ENCODE measurements at places on chromosomes 13 and 19. TPM values are rescaled to one million over a fixed set of nuclear protein-coding genes. Genes with fewer than 3 reads are reported as not detected.

GRCh38 chr13:20654156-20654555, 49.3 kb upstream of the IL17D start:
- no peak for DNase-seq

DNA sequence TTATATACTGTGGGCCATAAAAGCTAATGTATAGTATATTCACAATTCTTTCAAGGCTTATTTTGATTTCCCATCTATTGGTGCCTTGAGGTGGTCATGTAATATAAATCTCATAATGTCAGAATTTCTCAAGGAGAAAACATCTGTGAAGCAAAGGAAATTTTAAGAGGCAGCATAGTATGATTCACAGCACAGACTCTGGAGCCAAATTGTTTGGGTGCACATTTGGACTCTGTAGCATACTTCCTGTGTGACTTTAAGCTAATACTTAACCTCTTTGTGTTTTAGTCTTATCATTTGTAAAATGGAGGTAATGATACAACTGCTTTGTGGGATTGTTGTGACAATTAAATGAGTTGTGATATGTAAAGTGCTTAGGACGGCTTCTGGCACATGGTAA, 67.6 kb downstream of the PIBF1 start:
- DNase-seq: no peak

GRCh38 chr19:33861950-33862349, 65.3 kb downstream of the KCTD15 start:
- DNase-seq: no peak

DNA sequence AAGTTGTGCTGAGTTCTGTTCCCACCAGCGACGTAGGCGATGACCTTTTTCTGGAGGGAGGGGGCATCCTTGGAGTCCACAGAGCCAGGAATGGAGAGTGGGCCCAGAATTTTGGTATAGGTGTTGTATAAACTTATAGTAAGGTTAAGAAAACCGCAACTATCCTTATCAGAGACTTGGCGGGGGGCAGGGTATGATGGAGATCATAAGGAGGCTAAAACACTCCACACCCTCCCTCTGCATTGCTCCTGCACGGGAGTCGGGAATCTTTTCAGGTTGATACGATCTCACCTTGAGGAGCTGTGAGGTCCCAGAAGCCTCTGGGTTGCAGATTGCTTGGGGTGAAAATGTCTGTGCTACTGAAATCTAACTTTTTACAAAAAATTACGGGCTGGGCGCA, 6.3 kb upstream of the CEACAM19 start:
- no peak for DNase-seq

ZNF577 gene
- total RNA-seq: 6.3 TPM

KANK3 gene
- 1.2 TPM for total RNA-seq

- DNase-seq: no peak
Measured at GRCh38 chr19:681029-682019, 5.1 kb downstream of the FSTL3 start.

FUZ gene
- 19.0 TPM for total RNA-seq

GPC5 gene
- total RNA-seq: not detected

DNA sequence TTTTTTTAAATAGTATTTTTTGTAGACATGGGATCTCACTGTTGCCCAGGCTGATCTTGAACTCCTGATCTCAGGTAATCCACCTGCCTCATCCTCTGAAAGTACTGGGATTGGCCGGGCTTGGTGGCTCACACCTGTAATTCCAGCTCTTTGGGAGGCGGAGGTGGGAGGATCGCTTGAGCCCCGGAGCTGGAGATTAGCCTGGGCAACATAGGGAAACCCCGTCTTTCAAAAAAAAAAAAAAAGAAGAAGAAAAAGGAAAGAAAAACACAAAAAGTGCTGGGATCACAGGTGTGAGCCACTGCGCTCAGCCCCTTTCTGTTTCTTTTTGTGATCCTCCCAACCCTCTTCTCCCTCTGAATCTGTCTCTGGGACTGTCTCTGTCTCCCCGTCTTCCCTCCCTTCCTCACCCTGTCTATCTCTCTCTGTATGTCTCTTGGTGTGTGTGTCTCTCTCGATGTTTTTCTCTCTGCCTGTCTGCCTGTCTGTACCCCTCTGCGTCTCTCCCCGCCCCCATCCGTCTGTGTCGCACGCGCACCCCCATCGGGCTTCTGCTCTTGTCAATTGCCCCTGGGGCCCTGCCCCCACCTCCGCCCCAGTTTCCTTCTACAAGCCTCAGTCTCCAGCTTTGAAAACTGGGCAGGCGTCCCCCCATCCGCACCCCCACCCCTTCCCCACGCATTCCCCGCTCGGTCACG, 540 bp upstream of the ZFP36 start:
- DNase-seq: no peak

DNA sequence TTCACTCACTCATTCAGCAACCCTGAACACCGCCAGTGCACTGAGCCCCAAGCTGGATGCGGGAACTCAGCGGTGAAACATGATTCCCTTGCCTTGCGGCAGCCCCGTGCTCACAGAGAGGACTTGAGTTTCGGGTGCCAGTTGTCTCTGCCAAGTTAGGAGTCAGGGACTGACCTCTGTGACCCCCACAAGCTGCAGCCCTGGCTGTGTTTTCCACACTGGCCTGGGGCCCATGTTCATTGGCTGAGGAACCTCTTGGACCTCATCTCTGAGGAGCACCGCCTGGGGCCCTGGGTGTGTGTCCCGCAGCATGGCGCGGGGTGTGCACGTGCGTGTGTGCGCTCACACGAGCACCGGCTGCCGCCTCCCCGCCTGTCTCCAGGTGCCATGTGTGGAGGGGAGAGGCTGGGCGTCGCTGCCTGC, 31.0 kb downstream of the CAPN12 start:
- DNase-seq: no peak

GRCh38 chr13:113781571-113781970, 22.5 kb downstream of the TMEM255B start:
- DNase-seq: peak; percentile 9

DNA sequence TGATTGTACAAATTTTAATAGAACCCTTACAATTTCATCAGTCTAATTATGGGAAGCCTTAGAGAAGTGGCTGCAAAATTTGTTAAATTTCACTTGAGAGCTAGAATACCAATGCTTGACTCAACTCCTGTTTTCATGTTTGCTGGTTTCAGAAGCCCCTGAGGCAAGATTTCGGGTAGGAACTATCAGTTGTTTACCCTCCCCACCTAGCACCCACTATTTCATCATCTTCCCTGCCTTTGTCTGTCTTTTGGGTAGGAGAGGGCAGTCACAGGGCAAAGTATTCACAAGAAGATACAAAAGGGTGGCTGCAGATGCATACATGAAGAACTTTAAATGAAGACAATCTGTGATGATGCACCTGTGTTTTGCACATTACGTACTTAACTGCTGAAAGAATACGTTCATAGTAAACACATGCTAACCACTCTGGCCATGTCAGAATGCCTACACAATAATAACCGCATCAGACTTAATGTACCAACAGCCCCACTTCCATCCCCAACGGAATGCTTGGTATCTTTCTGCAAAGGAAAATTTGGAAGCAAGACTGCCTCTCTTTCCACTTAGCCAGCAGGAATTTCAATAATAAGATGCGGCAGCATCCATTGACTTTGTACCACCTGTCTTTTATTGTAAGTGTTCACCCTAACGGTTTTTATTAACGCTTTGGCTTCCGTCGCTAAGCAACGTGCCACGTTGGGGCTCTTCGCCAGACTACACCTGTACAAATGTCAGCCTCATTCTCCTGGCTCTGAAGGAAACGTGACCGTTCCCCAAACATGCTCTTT, 30.4 kb downstream of the TPT1 start:
- no peak for DNase-seq

GRCh38 chr13:52137489-52137888, 8.6 kb upstream of the NEK5 start:
- DNase-seq: no peak

PRR12 gene
- total RNA-seq: 19.0 TPM

SLITRK6 gene
- total RNA-seq: 12.0 TPM

- DNase-seq: no peak
Measured at GRCh38 chr13:110359840-110360301, 52.8 kb downstream of the COL4A2 start.

DNA sequence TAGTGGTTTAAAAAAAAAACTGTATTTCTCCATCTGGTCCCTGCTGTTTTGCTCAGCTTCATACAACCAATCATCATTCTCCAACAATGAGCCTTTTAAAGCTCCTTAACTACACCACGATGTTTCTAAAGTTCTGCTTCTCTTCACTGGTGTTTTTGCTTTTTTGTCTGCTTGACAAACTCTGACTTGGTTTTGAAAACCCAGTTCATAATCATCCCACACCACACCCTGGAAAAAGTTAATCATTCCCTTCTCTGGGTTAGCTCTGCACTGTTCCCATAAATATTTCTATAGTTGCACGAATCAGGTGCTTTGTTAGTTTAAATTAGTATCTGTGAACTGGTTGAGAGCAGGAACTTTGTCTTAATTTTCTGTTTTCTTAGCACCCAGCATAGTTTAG, 217.1 kb downstream of the ENOX1 start:
- DNase-seq: no peak

DNA sequence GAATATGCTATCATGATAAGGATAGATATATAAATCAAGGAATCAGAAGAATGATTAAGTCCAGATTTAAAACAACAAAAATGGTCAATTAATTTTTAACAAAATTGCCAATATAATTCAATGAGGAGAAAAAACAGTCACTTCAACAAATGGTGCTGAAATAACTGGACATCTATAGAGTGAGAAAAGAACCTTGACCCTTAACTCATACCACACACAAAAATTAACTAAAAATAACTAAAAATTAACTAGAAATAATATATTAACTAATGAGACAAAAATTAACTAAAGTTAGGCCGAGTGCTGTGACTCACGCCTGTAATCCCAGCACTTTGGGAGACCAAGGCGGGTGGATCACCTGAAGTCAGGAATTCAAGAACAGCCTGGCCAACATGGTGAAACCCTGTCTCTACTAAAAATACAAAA, 9.5 kb downstream of the LGALS7 start:
- DNase-seq: no peak

DNA sequence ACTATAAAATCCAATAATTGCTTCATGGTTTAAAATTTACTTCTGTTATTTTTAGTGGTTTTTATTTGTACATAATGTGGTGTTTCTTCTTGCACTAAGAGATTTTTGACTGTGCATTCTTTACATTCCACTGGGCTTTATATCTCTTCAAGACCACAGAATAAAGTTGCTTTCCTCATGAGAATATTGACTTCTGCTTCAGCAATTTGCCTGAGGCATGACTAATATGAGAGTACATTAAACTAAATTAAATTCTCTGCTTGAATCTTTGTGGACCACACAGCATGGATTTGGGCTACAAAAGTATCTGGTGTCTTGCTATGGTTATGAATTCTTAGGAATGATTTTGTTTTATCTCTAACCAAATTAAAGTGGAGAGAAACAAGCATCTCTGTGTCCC, 1463.4 kb upstream of the PCDH20 start:
- DNase-seq: peak; percentile 3

TINCR gene
- total RNA-seq: 0.21 TPM

SMIM24 gene
- total RNA-seq: not detected

GRCh38 chr19:413756-414420, 4.9 kb upstream of the C2CD4C start:
- DNase-seq: no peak

- no peak for DNase-seq
Measured at GRCh38 chr19:49818649-49819370, 721 bp downstream of the MED25 start.

ZNF534 gene
- not detected for total RNA-seq

DNA sequence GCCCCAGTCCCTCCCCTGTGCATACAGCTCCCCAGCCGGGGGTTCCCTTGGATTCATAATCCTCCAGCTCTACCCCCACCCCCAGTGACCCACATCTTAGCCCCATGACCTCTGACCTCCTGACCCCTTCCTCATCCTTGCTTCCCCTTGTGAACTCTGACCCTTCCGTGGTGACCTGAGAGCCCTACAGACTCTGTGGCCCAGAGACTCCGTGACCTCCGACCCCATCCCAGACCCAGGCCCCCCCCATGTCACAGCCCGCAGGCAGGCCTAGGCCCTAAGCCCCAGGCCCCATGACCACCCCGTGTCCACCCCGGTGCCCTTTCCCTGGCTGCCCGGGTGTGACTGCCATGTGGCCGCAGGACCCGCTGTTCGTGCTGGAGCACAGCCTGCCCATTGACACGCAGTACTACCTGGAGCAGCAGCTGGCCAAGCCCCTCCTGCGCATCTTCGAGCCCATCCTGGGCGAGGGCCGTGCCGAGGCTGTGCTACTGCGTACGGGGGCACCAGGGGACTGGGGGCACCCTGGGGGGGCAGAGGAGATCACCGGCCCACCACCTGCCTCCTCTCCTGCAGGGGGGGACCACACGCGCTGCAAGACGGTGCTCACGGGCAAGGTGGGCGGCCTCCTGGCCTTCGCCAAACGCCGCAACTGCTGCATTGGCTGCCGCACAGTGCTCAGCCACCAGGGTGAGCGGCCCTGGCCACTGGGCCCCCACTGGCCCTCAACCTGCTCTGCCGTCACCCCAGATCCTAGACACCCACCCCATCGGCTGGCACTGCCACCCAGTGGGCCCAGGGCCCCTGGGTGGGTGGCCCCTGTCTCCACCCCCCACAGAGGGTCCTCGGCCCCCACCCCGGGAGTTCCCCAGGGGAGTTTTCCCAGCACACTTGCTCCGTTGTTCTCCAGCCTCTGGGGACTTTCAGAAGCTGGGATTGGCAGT, 2.4 kb upstream of the SPIB start:
- no peak for DNase-seq

POU4F1 gene
- not detected for total RNA-seq

GRCh38 chr19:10832939-10833296, 3.1 kb downstream of the TMED1 start:
- no peak for DNase-seq

SIAH3 gene
- not detected for total RNA-seq

WDR83 gene
- total RNA-seq: 9.3 TPM

DNA sequence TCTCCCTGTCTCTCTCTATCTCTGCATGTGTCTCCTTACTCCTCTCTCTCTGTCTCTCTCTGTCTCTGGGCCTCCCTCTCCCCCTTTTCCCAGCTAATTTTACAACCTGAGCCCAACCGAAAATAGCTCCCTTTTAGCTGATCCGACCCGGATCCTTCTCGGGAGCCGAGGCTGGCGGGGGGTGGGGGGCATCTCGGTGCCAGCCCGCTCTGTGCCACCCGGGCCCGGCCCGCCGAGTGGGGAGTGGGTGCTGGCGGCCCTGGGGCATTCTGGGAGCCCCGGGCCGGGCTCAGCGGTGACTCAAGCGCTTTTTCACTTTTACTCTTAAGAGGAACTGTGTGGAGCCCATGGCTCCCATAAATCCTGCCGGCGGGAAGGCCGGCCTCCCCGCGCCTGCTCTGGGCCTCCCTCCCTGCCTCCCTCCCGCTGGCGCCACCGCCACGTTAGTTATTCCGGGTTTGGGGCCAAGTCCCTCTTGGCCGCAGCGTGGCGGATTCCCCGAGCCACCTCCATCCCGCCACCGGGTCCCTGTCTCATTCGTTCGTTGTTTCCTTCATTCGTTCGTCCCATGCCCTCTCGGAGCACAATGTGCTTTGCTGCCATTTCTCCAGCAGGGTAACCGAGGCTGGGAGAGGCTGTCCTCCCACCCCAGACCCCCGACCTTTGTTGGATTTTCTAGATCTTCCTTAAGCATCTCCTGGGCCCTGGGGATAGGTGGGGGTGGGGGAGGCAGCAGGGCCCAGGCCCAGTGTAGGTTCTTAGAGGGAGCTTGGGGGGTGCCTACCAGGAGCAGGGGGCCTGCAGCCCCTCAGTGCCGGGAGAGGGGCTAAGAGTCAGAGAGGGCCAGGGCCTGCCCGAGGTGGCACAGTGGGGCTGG, 3.2 kb downstream of the NFIC start:
- DNase-seq: peak; percentile 61
